ENCODE measurements at places on chromosomes 16 and 17.

- no peak for DNase-seq
Observed at GRCh38 chr17:69424287-69425041, 10.0 kb downstream of the MAP2K6 start.

DNA sequence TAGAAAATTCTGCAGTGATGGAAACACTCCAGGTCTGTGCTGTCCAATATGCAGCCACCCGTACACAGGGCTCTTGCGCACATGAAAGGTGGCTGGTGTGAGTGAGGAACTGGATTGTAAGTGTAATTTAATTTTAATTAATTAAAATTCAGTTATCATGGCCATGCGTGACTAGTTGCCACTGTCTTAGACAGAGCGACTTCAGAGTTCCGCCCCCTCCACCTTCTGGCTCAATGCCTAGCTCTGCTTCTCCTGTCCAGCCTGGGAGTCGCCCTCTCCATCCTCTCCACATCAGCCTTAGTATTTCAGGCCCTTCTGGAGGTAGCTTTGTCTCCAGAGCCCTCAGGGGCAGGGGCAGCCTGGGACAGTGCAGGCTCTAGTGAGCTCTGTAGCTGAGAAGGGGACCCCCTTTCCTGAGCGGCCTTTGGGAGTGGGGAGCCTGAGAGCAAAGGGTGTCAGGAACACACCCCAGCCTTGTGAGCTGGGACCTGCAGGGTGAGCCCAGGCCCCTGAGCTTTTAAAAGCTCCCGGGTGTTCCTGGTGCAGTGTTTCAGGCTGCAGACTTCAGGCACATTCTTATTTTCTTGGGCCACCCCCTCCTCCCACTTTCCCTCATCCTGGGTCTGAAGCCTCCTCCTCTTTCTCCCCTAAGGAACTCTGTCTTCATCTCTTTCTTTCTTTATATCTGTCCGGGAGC, 99.4 kb downstream of the IRF8 start:
- DNase-seq = no peak

- DNase-seq = peak; percentile 63
Observed at GRCh38 chr17:58303971-58304749, 23.4 kb upstream of the MPO start.

DNA sequence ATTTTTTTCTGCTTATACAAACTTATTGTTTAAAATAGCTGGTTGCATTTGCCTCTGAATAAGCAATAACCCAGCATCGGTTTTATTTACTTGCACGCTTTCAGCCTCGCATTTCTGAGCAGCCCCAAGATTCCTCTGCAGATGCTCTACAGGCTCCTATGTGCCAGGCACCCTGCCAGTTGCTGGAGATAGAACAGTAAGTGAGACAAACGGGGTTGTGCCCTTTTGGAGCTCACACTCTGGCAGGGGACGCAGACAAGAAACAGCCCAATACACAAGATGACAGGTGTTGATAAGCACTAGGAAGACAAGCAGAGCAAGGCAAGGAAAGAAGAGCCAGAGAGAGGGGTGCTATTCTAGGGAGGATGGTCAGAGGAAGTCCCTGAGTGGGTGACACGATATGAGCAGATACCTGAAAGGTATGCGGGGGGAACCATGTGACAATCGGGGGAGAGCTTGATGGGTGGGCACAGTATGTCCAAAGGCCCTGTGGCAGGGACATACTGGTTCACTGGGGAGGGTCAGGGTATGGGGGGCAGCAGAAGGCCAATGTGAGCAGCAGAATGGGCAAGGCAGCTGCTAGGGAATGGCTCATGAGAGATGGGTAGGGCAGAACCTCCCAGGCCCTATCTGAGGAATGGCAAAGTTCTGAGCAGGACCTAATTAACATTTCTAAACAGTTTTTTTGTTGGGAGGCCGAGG, 18.7 kb upstream of the ADORA2B start:
- no peak for DNase-seq

- DNase-seq = no peak
Observed at GRCh38 chr17:81867170-81867990, 3.8 kb downstream of the ARHGDIA start.

DNA sequence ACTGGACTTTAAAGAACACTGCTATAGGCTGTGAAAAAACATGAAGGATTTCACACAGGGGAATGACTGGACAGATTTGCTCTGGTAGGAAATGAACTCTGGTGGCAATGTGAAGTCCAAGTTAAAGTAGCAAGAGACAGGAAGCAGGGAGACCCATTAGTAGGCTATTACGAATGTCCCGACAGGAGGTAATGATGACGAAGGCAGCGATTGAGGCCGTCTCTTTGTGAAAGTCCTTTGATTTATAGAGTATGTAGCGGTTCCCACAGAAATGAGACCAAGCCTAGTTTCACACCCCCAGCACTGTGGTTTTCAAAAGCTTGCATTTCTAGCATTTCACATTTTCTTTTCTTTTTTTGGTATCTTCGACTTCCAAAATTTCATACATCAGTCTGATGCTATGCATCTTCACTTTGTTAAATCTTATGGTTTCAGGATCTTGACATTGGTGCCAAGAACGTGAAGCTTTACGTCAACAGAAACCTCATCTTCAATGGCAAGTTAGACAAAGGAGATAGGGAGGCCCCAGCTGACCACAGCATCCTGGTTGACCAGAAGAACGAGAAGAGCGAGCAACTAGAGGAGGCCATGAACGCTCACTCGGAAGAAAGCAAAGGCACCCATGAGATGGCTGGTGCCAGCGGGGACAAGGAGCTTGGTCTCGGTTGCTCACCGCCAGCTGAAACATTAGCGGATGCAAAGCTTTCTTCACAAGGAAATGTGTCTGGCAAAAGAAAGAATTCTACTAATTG, 189.8 kb downstream of the KATNIP start:
- DNase-seq = no peak

GRCh38 chr17:72555052-72555451, 434.2 kb downstream of the SOX9 start:
- no peak for DNase-seq

- no peak for DNase-seq
Observed at GRCh38 chr17:79020631-79021301, 3.2 kb upstream of the C1QTNF1 start.

DNA sequence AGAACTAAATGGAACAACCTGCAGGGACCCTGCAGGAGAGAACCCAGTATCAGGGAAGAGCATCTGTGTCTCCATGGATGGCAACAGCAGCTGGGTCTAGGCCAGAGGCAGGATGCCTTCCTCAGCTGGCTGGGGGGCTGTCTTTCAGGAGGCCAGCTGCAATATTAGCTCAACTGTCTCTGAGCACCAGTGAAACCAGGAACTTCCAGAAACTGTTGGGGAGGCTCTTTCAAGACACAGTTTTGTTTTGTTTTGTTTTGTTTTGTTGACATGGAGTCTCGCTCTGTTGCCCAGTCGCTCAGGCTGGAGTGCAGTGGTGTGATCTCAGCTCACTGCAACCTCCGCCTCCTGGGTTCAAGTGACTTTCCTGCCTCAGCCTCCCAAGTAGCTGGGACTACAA, 7.6 kb downstream of the GPR142 start:
- no peak for DNase-seq

DNA sequence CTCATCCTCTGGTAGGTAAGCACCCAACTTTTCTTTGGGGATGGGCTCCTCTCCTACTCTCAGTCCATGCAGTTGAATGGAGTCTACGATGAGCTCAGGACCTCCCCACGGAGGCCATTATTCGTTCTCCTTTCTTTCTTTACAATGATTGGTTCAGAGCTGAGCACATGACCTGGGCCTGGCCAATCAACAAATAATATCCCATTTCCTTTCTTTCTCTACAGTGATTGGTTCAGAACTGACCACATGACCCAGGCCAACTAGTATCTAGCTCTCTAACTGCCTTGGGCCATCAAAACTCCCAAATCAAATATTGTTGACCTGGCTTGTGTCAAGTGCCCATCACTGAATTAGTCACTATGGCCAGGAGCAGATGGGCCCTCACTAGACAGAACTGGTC, 129.2 kb downstream of the USP31 start:
- DNase-seq = no peak

- DNase-seq = no peak
Observed at GRCh38 chr17:17965152-17965721, 7.0 kb downstream of the TOM1L2 start.

GRCh38 chr17:75475851-75476250, 19.4 kb downstream of the TMEM94 start:
- DNase-seq = no peak

- DNase-seq = no peak
Observed at GRCh38 chr17:53193044-53193443, 629.7 kb upstream of the KIF2B start.

GRCh38 chr16:27717726-27718125, 167.8 kb downstream of the KATNIP start:
- no peak for DNase-seq

GRCh38 chr16:87635541-87636049, 33.3 kb downstream of the JPH3 start:
- peak; percentile 74 for DNase-seq

- DNase-seq = peak; percentile 56
Observed at GRCh38 chr17:57009737-57010445, 32.0 kb downstream of the SCPEP1 start.

- peak; percentile 4 for DNase-seq
Observed at GRCh38 chr17:37239690-37240334, 136.0 kb upstream of the C17orf78 start.

- peak; percentile 78 for DNase-seq
Observed at GRCh38 chr17:67378454-67379250, 1.6 kb downstream of the PITPNC1 start.

- DNase-seq = peak; percentile 60
Observed at GRCh38 chr17:74354123-74354522, 7.5 kb downstream of the BTBD17 start.

DNA sequence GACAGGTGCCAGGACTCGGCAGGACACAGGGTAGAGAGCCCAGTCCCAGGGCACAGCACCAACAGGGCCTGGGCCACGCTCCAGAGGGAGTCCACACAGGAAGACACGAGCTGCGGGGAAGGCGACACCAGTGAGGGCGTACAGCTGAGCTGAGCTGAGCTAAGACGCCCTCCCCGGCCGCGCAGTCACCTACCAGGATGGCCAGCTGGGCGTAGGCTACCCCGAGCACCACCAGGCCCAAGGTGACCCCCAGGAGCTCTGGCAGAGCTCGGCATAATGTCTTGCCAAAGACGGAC, 42.6 kb downstream of the TSC2 start:
- no peak for DNase-seq

DNA sequence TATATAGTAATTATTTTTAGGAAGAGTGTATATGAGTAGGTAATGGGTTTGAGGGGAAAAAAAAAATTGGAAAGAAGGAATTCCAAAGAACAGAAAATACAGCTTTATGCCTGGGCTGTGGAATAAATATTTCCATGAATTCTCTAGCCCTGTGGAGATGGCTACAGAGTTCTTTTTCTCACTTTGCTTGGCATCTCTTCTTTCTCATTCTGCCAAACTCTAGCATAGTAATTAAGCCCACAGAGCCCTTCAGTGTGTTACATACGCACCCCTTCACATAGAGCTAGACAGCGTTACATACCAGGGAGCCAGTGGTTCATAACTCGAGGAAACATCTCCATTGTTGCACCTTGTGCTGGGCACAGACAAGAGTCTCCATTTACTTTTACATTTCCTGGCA, 621.1 kb downstream of the CDH8 start:
- DNase-seq = no peak

- no peak for DNase-seq
Observed at GRCh38 chr16:74982256-74982655, 2.7 kb downstream of the WDR59 start.

- no peak for DNase-seq
Observed at GRCh38 chr17:11707586-11707985, 109.3 kb downstream of the DNAH9 start.

DNA sequence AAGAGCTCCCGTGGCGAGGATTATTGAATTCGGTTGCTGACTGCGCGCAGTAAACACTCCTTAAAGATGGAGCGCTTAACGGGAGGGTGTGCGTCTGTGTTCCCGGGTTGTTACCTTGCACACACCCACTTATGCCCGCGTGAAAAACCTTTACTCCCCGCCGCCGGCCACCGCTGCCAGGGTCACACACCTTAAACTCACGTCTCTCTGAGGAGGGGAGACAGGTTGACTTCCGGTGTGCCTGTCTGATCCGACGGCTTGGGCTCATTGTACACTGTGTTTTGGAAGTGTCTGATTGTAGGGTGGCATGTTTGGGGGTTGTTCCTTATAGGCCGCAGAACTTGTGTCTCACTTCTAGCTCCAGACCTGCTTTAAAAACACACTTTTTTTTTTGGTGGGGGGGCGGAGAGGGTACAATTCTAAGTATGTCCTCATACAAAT, 66.8 kb downstream of the KPNA2 start:
- no peak for DNase-seq

GRCh38 chr16:5557966-5558365, 460.4 kb upstream of the EEF2KMT start:
- DNase-seq = no peak

GRCh38 chr17:3447625-3448024, 14.0 kb upstream of the OR1E2 start:
- no peak for DNase-seq

GRCh38 chr16:4522051-4522581, 16.5 kb downstream of the CDIP1 start:
- no peak for DNase-seq

- DNase-seq = peak; percentile 15
Observed at GRCh38 chr16:17887963-17888362, 417.2 kb upstream of the XYLT1 start.

DNA sequence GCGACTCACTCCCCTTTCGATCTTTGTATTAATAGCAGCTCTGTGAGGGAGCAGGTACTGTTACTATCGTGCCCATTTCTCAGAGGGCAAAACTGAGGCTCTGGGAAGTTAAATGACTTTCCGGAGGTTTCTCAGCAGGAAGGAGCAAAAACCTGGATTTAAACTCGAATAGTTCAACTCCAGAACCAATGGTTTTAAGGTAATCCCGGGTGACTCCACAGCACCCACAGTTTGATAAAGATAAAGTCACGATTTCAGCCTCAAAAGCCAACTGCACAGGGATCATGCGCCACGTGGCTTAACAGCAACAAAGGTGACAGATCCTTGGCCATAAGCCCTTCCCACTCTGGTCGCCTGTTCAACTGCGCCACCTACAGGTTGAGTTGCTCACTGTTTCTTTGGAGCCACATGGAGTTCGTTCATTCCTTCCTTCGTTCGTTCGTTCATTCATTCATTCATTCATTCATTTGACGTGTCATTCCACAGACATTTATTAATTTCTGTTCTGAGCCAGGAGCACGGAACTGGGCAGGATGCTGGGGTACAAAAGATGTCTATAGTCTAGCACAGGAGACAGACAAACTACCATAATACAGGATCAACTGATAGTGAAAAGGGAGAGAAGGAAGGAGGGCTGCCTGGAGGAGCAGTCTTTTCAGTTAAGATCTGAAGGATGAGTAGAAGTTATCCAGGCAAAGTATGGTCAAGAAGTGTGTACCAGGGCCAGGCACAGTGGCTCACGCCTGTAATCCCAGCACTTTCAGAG, 134.8 kb downstream of the HS3ST2 start:
- peak; percentile 64 for DNase-seq

- DNase-seq = no peak
Observed at GRCh38 chr16:85291302-85292148, 179.3 kb upstream of the CIBAR2 start.

GRCh38 chr16:84532291-84532724, 27.8 kb upstream of the MEAK7 start:
- no peak for DNase-seq

Measured in activated CD4-positive, alpha-beta T cell treated with anti-CD3 and anti-CD28 coated beads, Interleukin-2, Interleukin-4, amounts not matched to agents 100 ng/mL and 50 ng/mL, durations not matched to agents 16 hours and 8 hours (primary cell).